ENCODE measurements at places on chromosomes 13 and 19. TPM values are rescaled to one million over a fixed set of nuclear protein-coding genes. Genes with fewer than 3 reads are reported as not detected.

Gene ZNF793
- 1.6 TPM for total RNA-seq

Gene MYO16
- total RNA-seq = 1.1 TPM

DNA sequence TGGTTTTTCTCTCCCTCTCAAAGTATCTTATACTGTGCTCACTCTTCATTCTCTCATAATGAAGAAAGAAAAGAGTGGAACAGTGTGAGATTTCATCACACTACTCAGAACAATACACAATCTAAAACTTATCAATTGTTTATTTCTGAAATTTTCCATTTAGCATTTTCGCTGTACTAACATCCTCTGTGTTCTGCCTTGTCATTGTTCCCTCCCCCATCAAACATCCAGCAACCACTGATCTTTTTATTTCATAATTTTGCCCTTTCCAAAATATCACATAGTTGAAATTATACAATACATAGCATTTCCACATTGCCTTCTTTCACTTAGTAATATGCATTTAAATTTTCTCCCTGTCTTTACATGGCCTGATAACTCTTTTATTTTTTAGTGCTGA lies 658.7 kb downstream of the SLITRK1 start:
- H3K27me3 ChIP-seq = no peaks in the 10 kb centered on the region
- DNase-seq = no peak
- no peaks in the 10 kb centered on the region for H3K36me3 ChIP-seq
- H3K4me1 ChIP-seq = no peaks in the 10 kb centered on the region
- H3K27ac ChIP-seq = no peak overlapping the region

GRCh38 chr13:29581666-29582065 lies 13.8 kb downstream of the SLC7A1 start:
- H3K4me3 ChIP-seq = no peak overlapping the region
- H3K36me3 ChIP-seq = no peaks in the 10 kb centered on the region
- no peak for DNase-seq
- H3K27ac ChIP-seq = no peak overlapping the region
- peaks cover 11% of the 10 kb centered on the region for H3K4me1 ChIP-seq

DNA sequence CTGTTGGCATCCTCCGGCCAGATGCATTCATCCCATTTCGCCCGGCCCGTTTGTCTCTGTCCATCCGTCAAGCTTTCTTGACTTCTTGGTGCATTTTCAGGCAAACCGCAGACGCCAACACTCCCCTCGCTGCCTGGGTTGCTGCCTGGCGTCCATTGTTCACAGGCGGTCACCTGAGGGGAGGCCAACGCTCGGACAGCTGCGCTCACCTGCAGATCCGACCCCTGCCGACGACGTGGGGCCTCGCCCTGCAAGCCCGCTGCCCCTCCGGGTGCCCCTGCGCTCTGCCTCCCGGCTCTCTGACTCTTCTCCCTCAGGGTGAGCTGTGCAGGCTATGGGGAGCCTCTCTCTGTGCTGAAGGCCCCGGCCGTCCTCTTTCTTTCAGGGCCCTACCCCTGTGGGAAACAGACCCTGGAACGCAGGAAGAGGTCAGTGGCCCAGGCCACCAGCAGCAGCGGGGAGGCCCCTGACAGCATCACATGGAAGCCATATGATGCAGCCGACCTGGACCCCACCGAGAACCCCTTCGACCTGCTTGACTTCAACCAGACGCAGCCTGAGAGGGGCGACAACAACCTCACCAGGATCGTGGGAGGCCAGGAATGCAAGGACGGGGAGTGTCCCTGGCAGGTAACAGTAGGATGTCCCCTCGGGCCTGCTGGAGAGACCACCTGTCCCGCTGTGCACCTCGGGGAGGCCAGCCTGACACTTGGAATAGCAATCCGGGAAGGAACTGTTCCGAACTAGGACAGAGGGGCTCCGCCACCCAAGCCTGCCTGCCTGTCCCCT lies 14.8 kb upstream of the PROZ start:
- H3K27me3 ChIP-seq = no peaks in the 10 kb centered on the region
- no peak for DNase-seq
- H3K4me3 ChIP-seq = no peak overlapping the region

GRCh38 chr13:94181461-94182107 lies 297.9 kb downstream of the DCT start:
- no peaks in the 10 kb centered on the region for H3K27me3 ChIP-seq
- no peaks in the 10 kb centered on the region for H3K4me1 ChIP-seq

DNA sequence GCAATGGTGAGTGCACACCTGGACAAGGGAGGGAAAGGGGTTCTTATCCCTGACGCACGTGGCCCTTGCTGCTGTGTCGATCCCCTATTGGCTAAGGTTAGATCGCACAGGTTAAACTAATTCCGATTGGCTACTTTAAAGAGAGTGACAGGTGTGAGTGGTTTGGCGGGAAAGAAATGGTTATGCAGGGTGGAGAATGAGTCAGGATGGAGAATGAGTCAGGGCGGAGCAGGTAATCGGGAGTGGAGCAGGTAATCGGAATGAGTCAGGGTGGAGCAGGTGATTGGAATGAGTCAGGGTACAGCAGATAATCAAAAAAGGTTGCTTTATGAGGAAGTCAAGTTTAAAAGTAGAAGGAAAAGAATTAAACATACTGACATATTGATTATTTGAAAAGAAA lies 24.4 kb upstream of the SIAH3 start:
- no peak for DNase-seq
- no peaks in the 10 kb centered on the region for H3K36me3 ChIP-seq
- H3K4me1 ChIP-seq = no peaks in the 10 kb centered on the region
- no peak overlapping the region for H3K4me3 ChIP-seq

Gene ZNF536
- 6.2 TPM for total RNA-seq
